ENCODE measurements at places on chromosomes 3 and 15.

DNA sequence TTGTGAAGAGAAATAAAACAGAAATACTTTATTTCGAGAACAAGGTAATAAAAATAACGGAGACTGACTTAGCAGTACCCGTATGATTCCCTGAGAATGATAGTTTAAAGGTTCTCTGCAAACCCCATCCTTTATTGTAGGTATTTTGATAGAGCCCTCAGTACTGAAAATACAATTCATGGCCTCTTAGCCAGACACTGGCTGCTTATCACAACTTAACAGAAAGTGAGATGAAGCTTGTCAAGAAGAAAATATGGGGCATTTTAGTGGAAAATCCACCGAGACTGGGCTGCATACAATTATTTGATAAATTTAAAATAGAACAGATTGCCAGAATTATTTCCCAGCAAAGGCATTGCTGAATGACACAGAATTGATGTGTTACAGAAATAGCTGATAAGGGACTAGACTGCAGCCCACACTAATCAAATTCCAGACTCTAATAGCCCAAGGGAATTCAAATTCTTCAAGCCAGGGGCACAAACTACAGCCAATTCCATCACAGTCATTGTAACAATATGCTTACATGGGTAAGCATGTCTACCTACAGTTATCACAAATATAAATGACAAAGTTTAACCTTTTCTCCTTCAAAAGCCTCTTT is 521.9 kb downstream of the PLOD2 start:
- DNase-seq, result no peak

- DNase-seq, result peak; percentile 77
These were observed 127.7 kb upstream of the DLG1 start for GRCh38 chr3:197426121-197426566.

GRCh38 chr3:10551139-10551538 is 45.8 kb upstream of the ATP2B2 start:
- no peak for DNase-seq

GRCh38 chr3:29887451-29887850 is 606.6 kb downstream of the RBMS3 start:
- DNase-seq, result no peak

DNA sequence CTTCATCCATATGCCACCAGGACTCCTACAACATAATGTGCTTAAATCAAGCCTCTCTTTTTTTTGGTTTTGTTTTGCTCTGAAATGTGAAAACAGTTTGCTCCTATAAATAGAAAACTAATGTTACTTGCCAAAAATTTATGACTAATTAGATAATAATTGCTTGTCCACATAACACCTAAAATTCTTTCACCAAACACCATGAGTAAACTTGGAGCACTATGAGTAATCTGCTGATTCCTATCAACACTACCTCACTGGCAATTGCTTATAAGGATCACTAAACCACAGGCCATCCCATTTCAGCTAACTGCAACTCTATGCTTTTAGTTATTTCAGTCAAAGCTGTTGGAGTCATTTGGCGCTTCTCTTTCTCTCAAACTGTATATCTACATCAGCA is 252.7 kb downstream of the EPHA3 start:
- peak; percentile 60 for DNase-seq

- no peak for DNase-seq
These were observed 26.2 kb downstream of the NME9 start for GRCh38 chr3:138303474-138303873.

- peak; percentile 18 for DNase-seq
These were observed 620.3 kb upstream of the AGTR1 start for GRCh38 chr3:148077318-148077923.

DNA sequence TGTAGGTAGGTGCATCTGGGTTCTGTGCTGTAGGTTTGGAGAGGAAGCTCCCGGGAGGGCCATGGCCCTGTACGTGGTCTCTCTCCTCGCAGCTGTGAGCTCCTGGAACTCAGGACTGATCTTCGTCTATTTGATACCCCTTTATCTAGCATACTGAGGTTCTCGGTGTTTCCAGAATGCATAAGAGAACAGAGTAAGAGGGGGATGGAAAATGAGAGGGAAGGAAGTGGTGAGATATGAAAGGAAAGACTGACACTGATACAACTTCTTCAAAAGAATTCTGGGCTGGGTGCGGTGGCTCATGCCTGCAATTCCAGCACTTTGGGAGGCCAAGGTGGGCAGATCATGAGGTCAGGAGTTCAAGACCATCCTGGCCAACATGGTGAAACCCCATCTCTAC is 90.7 kb downstream of the CHRD start:
- no peak for DNase-seq

DNA sequence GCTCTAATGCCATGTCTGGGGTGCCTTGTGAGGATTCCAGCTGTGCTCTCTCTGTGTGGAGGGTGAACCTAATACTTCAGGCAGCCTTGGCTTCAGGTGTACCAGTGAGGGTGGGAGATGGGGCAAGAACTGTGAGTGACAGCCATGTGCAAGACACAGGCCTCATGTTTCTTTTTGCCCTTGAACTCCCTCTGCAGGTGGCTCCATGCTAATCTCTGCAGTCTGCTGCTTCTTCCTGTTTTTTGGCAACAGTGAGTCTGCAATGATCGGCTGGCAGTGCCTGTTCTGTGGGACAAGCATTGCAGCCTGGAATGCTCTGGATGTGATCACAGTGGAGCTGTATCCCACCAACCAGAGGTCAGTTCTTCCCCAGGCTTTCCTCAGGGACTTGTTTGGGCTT is 189.3 kb downstream of the SV2B start:
- DNase-seq, result no peak

DNA sequence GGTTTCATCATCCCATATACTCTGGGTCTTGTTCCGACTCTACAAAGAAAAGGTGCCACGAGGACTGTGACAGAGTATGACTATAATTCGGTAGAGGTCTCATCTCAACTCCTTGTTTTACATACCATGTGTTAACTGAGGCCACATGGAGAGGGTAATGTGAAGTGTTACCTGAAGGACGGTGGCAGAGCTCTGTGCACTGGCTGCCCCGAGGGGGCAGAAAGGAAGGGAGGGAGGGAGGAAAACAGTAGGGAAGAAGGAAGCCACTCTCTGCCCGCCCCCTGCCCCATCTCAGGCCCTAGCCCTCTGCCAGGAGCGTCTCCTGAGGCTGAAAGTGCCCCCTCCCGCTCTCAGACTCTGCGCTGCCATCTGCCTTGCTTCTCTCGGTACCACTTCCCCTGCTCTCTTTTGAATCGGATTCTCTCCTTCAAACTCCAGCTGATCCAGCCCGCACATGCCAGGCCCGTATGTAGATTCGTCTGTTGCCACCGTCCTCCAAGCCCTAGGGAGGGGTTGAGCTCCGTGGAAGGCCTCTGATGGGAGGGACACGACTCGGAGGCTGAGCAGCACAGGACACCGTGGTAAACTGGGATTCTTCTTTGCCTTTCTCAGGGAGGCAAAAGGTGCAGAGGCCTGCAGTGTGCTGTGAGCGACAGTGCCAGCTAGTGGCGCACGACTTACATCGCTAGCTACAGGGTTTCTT is 70.5 kb upstream of the ATP10A start:
- peak; percentile 15 for DNase-seq

DNA sequence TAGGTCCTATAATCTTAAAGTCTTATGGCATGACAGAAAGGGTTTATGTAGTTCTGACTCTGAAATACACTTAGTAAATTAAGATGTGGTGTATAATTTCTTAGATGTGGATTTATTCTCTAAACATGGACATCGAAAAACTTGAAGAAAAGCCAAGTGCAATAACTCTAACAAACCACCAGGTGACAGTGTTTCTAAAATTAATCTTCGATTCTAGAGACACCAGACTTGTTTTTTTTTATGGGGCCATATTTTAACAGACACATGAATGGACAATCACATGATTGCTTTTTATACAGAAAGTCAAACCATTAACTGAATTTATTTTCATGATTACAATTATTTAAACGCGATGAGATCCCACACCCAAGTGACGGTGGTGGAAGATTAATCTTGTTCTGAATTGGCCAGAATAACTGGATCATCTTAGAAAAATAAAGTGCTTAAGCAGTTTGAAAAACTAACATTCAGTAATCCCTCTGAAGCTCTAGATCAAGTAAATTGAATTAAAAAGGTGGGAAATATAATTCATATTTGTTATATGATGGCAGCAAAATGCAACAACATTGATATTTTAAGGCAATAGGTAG is 305.1 kb downstream of the LSAMP start:
- DNase-seq, result peak; percentile 25

DNA sequence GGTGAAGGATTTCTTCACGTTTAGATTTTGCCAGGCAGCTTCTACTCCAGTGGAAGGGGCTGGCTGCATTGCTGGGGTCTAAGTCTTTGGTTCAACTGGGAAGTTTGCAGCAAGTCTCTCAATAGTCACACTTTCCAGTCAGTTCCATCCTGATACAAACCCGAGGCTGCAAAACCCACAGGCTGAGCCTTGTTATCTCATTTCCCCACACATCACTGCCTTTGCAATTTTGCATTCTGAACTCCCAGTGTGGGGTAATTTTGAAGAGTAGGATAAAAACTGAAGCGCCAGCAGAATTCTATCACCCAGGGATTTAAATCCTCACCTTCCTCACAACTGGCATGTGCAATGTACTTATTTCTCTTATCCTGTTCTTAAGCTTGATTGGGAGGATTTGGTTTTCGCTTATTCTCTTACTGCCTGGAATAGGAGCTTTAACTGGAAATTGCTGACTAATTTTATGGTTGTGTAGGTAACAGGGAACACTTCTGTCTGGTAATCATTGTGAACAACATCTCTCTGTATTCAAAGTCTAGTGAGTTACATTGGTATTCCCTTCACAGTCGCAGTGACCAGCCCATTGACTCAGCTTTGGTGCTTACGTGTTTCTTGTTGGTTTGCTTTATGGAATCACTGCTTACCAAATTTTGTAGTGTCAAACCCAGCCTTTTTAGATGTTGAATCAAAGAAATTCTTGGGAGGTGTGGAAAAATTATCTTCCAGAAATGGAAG is 142.0 kb upstream of the TOPAZ1 start:
- DNase-seq, result no peak

DNA sequence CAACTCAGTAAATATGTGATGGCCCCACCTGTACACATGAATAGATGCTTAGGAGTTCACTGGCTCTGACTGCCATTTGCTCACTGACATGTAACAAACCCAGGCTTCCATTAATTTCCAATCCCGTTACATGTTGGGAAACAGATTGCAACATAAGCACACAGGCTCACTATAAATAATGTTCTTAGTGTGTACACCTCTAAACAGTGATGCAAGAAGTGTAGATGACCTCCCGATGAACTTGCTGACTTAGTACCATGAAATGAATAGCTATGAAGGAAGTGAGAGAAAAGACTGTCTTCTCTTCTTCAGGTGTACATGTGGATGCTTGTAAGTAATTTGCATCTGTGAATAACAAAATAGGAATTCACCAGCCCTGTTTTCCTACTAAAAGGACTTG is 21.4 kb upstream of the FSIP1 start:
- peak; percentile 97 for DNase-seq

GRCh38 chr3:66198437-66199088 is 22.2 kb upstream of the SLC25A26 start:
- no peak for DNase-seq

DNA sequence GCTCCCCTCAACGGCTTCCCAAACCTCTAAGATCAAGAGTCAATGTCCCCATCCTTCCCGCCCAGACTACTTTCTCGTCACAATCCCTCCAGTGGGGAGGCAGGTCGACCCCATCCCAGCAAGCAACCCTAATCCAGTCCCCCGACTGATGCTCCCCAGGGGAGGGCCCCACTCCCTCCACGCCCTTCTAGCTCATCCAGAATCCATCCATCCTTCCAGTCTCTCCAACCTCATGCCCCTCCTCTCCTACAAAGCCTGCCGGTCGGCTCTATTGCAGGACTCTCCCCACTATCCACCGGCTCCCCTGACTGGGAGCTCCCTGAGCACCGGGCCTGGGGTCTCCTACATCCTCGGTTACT is 1.3 kb downstream of the ADAMTS7 start:
- DNase-seq, result no peak

GRCh38 chr3:67509471-67510075 is 144.8 kb downstream of the SUCLG2 start:
- peak; percentile 51 for DNase-seq

All from amniotic epithelial cell (primary cell).